Posterior vena cava (tissue), 2 donors: ENCODE measurements at places on chromosomes 7 and 10.

- no peak for DNase-seq
Measured at GRCh38 chr10:866577-866941, 64.9 kb downstream of the LARP4B start.

- no peak for DNase-seq
Measured at GRCh38 chr7:152643979-152644559, 31.9 kb downstream of the XRCC2 start.

GRCh38 chr7:138903859-138904435 lies 77.2 kb downstream of the KIAA1549 start:
- DNase-seq = no peak

DNA sequence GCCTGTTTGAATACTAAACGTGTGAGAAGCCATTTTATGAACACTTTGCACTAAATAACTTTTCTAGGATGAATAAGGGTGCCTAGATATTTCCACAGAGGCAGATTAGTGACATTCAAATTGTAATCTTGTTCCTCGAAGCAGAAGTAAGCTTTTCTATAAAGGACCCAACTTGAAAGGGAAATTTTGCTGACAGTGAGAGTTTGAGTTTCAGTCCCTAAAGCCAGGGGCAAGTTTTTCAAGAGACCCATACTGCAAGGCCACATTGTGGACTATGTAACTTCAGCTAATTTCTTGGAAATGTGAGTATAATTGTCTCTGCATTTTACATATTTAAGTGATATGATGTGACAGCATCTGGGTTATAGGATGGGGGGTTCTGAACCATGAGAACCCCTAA lies 387.2 kb upstream of the ETV1 start:
- DNase-seq = no peak

DNA sequence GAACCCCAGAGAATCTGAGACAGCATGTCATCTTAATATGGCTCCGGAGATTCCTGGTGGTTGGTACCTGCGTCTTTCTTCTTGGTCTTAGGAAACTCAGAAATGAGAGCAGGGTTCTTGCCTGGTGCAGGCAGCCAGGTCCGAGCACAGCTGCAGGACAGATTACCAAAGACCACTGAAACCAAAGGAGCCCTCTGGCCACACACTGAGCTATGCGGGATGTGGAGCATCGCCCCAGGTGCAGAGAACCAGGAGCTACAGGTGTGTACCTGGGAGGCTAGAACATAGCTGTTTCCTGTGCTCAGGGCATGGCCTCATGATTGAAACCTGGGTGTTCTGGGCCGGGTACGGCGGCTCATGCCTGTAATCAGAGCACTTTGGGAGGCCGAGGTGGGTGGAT lies 635.4 kb downstream of the CALN1 start:
- DNase-seq = no peak

DNA sequence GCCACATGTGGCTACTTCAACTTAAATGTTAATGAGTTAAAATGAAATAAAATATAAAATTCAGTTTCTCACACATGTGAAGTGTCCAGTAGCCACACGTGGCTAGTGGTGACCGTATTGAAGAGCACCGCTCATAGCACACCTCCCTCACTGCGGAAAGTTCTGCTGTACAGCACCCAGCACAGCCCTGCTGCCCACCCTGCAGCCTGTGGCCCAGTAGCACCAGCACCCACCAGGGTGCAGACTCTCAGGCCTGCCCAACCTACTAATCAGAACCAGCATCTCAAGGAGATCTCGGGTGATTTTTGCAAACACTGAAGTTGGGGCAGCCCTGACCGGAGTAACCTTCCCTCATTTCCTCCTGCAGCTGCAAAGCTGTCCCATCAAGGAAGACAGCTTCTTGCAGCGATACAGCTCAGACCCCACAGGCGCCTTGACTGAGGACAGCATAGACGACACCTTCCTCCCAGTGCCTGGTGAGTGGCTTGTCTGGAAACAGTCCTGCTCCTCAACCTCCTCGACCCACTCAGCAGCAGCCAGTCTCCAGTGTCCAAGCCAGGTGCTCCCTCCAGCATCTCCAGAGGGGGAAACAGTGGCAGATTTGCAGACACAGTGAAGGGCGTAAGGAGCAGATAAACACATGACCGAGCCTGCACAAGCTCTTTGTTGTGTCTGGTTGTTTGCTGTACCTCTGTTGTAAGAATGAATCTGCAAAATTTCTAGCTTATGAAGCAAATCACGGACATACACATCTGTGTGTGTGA lies 162.8 kb upstream of the LANCL2 start:
- DNase-seq = no peak

- DNase-seq = no peak
Measured at GRCh38 chr7:7810826-7811225, 92.4 kb upstream of the RPA3 start.

GRCh38 chr10:122636953-122637352 lies 62.7 kb downstream of the C10orf120 start:
- DNase-seq = peak; percentile 41

GRCh38 chr7:47056731-47057130 lies 525.2 kb downstream of the TNS3 start:
- no peak for DNase-seq

GRCh38 chr10:124210263-124210662 lies 116.9 kb upstream of the CHST15 start:
- DNase-seq = no peak

- no peak for DNase-seq
Measured at GRCh38 chr7:13560441-13560840, 429.0 kb downstream of the ETV1 start.

DNA sequence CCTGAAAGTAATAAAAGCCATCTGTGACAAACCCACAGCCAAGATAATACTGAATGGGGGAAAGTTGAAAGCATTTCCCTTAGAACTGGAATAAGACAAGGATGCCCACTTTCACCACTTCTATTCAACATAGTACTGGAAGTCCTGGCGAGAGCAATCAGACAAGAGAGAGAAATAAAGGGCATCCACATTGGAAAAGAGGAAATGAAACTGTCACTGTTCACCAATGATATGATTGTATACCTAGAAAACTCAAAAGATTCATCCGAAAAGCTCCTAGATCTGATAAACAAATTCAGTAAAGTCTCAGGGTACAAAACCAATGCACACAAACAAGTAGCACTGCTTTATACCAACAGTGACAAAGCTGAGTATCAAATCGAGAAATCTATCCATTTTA lies 581.7 kb upstream of the TEX47 start:
- no peak for DNase-seq

DNA sequence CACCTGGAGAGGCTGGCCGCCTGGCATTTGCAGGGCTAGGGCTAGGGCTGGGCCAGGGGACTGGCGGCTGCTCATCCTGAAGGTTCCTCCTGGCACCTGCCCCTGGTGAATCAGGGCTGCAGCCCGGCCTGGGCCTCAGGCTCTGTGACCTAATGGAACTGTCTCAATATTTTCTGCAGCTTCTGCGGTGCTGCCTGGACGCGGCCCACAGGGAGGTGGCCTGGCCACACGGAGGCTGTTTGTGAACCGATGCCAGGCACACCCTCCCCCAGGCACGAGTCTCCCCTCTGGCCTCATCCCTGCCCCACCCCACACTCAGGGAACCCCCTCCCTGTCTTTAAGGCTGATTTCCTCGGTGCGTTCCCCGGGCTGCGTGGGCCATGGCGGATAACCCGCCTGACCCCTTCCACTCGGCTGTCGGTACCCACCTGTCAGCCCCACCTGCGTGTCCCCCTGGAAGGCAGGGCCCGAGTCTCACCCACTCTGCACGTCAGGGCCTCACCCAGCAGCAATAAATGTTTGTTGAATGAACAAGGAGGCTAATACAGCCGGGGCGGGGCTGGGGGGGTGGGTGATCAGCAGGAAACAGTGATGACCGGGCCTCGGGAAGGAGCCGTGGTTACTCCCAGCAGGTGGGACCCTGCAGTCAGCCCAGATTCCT lies 54.5 kb upstream of the DNAJB6 start:
- no peak for DNase-seq

DNA sequence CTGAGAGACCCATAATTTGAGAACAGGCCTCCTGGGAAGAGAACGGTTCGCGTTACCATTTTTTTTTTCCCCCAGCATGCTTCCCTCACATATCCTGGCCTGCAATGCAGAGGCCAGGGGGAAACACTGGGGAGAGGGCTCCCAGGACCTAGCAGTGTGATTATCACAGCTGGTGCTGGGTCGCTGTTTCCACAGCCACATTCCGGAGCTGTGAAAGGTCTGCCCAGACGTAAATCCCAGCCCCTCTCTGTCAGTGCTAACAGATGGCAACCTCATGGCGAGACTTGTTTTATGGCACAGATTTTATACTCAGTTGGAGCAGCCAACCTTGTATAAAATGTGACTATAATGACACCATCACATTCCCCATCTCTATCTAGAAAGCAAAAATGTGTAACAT lies 150.5 kb downstream of the PLXDC2 start:
- DNase-seq = no peak

DNA sequence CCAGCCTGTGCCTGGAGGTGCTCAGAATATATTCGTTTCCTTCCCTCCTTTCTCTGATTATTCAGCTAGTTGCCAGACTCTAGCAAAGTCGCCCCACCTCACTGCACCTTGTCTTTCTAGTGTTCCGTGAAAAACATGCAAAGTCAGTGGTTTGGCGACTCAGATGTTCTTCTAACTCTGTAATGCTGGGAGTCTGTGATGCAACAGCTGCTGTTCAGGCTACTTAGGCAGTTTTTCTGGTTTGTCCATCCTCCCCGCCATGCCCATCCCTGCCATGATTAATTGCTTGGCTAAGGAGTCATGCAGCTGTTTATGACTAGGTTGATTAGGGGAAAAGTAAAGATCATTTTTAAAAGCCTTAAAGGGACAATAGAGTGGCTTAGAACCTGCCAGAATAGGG lies 99.4 kb downstream of the MTPN start:
- no peak for DNase-seq
